ENCODE measurements at places on chromosomes 13 and 19.

GRCh38 chr13:83620530-83621220 lies 261.6 kb downstream of the SLITRK1 start:
- no peak for DNase-seq

DNA sequence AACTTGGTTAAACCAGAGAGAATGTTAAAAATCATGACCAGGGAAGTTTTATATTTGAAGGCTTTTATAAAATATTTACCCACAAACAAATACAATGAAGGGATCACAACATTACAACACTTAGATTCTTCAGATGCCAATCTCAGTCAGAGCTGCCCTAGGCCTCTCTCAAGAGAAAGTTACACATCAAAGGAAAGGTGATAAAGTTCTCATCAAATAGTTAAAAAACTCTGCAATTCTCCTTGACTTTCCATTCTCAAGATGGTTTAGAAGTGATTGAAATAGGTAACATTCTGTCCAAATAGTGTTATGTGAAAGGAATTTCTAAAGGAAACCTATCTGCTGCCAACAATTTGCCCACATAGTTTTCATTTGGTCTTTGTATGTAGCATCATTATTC lies 1115.2 kb upstream of the MIR17HG start:
- DNase-seq: no peak

DNA sequence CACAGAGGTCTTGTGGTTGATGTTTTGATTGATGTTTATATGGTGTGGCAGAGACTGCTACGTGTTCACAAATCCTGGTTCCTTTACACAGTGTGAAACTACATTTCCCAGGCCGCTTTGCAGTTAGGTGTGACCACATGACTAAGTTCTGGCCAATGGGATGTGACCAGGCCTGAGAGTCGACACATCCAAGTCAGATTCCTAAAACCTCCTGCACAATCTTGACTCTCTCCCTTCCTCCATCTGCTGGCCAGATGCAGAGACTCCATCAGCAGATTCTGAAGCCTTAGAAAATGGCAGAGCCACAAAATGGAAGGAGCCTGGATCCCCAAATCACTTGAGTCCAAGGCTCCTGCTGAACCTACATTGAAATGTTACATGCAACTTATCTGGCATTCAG lies 12.6 kb downstream of the CD37 start:
- no peak for DNase-seq

DNA sequence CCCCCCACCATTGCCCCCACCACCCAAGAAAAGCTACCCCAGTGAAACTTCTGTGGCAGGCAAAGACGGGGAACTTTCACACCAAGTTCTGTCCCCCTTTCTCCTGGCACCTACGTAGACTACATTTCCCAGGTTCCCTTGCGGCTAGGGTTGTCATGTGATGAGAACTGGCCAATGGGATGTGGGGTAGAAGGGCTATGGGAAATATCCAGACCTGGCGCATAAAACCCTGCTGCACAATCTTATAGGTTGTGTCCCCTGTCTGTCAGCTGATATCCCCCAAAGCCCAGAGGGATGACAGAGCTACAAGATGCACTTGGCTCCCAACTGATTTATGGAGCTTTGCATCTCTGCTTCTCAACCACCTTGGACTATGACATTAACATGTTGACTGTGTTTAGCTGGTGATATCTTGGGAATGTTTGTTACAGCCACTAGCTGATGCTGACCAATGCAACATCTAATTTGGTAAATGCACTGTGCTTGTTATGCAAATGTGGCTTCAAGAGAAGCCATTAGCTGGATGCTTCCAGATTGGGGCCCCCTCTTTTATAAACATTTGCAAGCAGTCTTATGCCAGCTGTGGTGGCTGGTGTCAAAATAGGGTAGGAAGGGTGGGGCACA lies 6.1 kb downstream of the SH2D3A start:
- no peak for DNase-seq

DNA sequence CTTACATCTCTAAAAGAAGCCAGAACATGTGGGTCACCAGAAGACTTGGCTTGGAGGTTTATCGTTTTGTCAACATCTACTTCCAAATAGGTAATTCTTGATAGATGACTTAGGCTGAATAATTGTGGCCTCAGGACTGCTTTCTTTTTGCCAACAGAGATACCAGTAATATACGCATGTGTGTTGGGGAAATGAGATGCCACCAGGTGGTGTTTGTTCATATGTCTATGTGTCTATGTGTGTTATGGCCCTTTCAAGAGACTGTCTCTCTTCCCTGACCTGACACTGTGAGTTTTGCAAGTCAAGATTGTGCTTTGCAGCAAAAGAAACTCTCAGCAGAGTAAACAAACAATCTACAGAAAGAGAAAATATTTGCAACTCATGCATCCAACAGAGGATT lies 31.6 kb upstream of the METTL21C start:
- no peak for DNase-seq

- DNase-seq: peak; percentile 97
Measured at GRCh38 chr19:49676136-49676783, 811 bp upstream of the PRMT1 start.

GRCh38 chr19:3252650-3253049 lies 28.2 kb downstream of the CELF5 start:
- DNase-seq: no peak

- DNase-seq: no peak
Measured at GRCh38 chr13:32121316-32121715, 89.7 kb downstream of the FRY start.

GRCh38 chr13:45385320-45385719 lies 32.9 kb downstream of the SLC25A30 start:
- DNase-seq: no peak

GRCh38 chr13:113152984-113153809 lies 5.3 kb upstream of the PROZ start:
- no peak for DNase-seq

DNA sequence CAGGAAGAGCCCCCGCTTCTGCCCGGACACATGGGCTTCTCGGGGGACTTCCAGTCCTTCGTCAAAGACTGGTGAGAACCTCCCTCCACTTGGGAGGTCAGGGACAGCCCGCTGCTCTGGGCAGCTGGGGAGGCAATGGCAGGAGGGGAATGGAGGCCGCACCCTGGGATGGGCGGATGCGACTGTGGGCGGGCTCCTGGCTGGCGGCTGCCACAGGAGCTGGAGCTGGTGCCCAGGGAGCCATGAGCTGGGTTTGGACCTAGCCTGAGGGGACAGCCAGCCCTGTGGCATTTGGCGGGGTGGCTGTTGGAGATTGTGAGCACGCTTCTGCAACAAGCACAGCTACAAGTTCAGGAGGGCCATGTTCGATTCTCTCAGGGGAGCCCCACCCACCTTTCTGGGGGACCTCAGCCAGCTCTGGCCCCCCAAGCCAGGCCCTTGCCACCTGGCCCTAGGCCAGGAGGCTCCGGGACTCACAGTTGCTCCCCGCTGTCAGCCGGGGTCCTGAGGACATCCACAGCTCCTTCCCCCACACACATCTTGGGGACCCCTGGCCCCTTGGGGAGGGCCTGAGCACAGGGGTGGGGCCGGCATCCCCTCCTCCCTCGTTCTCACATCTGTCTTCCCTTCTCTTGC lies 3.0 kb upstream of the TGFBR3L start:
- DNase-seq: no peak

- no peak for DNase-seq
Measured at GRCh38 chr13:51298812-51299211, 40.7 kb upstream of the SERPINE3 start.
